Spinal cord (tissue), 10 donors: ENCODE measurements at places on chromosomes 4 and X.

GRCh38 chr4:161252520-161253141 is 911.2 kb downstream of the FSTL5 start:
- no peak for DNase-seq

GRCh38 chrX:153521034-153521433 is 3.6 kb downstream of the ATP2B3 start:
- DNase-seq: peak; percentile 78

DNA sequence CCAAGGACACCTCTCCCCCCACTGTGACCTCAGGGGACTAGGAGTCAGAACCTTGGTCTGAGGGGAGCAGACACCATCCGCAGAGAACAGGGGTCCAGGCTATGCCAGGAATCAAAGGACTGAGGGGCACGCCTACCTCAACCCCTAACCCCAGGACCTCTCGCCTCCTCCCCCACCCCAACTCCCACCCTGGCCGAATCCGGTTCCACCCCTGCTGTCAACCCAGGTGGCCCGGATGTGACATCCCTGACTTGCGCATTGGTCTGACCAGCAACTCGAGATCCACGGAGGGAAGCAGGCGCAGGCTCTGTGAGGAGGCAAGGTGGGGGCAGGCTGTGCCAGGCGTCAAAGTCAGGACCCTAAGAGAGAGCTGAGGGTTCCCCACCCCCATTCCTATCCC is 468 bp upstream of the MAGEA4 start:
- no peak for DNase-seq

DNA sequence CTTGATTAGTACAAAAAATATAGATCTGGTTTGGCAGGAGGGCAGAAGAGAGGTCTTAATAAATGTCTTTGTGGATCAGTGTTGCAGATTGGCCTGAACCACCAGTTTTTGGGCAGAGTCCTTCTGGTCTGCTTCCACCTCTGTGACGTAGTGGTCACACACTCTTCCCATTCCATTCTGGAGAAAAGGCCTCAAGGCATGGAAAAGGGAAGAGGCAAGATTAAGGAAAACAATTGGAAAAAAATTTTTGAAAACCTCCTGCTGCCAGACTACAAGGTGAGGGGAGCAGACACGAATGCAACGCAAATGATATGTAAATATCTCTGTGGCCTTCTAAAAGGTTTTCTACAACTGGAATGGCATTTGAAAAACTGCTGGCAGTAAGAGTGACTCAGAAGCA is 24.3 kb upstream of the FAM47C start:
- no peak for DNase-seq

DNA sequence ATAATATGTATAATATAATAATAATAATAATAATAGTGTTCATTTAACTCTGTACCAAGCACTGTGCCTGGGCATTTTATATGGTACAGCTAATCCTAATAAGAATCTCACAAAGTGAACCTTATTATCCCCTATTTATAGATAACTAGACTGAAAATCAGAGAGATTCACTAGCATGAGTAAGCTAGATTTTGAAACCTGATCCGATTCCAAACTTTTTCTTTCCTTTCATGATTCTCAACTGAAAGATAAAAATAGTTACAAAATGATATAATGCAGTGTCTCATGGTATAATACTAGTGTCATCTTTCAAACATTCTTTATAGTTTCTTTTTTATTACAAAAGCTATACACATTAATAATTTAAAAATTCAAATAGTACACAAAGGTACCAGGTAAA is 55.9 kb upstream of the RNF128 start:
- DNase-seq: no peak

GRCh38 chrX:29941287-29941686 is 274.1 kb upstream of the MAGEB2 start:
- DNase-seq: no peak

DNA sequence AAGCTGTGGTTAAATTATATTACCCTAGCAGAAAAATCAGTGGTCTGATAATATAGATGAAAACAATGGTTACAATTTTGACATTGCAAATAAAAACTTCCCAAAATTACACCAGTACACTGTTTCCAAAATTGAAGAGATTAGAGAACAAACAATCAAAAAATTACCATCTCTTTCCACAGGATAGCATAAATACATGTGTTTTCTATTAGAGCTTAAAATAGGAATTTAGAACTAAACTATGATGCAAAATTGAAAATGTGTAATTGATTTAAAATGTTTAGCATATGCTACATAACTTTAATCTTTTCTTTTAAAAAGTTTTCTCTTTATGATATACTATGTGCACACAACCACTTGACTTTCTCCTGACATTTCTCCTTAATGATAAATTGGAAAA is 6.7 kb downstream of the EDNRA start:
- DNase-seq: no peak

DNA sequence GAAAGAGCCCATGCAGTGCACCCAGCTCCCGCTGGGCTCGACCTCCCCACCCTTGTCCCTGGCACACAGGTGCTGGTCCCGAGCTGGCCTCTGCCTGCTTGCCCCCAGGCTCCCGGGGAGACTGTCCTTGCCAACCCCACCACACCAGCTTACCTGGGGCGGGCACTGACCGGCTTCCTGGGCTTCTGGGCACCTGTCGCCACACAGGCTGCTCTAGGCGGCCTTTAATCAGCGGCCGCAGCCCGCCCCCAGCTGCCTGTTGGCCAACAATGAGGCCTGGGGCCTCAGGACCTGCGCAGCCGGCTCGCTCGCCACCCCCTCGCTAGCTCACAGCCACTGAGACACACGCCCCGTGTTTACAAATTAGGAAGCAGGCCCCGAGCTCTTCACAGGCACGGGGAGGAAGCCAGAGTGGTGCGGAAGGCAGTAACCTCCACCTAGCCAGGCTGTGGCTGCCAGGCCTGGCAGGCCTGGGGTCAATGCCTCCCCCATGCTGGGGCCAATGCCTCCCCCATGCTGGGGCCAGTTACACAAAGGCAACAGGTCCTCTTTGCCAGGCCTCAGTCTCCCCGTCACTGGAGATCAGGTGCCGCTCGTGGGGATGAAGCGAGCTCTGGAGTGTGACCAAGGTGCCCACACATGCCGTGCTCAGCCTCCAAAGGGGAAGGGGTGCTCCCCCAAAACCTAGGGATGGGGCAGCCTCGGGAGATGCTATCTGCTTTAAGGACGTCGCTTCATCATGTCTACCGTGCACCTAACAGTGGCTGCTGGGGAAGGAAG is at the start of gene TREX2:
Gene TREX2, minus strand, starts transcription at position 201 of the 780 bp plus-strand sequence. CDS start 626 bp downstream, outside the sequence.
- no peak for DNase-seq

GRCh38 chr4:101871962-101872676 is 81.6 kb downstream of the BANK1 start:
- no peak for DNase-seq

- DNase-seq: peak; percentile 69
Measured at GRCh38 chrX:110944311-110944750, 148.7 kb upstream of the CHRDL1 start.

- DNase-seq: no peak
Measured at GRCh38 chr4:138918169-138918869, 97.3 kb upstream of the NOCT start.

DNA sequence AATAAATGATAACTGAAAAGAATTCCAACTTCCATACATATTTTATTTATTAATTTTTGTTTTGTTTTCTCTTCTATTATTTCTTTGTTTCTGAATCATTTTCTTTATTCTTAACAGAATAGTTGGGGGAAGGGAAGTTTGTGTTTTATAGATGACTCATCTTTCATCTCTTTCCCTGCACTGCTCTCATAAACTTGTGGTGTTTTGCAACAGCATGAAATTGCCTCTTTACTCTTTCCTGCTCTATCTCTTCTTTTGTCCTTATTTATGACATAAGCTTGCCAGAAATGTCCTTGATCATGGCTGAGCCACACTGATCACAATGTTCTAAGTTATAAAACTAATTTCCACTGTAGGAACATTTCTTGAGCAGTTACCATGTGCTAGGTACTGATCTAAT is 22.3 kb downstream of the QRFPR start:
- DNase-seq: no peak

DNA sequence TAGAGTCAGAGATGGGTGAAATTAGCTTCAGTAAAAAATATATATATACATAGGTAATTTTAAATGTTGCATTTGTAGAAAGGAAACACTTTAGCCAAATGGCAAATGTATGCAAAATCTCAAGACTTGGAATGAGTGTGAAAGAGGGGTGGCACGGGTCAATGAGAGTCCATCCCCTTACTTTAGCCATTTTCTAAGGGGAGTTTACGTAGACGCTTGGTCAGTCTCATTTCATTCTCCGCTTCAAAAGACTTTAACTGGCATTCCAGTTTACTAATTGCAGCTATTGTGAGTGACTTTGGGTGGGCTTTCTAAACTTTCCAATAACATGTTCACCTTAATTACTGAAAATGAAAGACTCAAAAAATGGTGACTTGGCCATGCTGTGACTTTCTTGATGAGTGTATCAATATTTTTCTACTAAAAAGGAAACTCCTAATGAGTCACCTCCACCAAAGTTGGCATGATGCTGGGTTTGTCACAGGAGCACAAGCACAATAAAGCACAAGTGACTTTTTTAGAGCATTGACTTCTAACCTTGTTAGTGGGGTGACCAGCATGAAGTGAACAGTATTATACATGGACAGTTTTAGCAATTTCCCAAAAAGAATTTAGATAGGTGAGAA is 356.0 kb upstream of the RASGEF1B start:
- no peak for DNase-seq

- no peak for DNase-seq
Measured at GRCh38 chr4:80101792-80102116, 28.7 kb upstream of the ANTXR2 start.

GRCh38 chrX:155715141-155715540 is 102.4 kb upstream of the TMLHE start:
- no peak for DNase-seq

- no peak for DNase-seq
Measured at GRCh38 chr4:25020236-25020635, 10.5 kb downstream of the LGI2 start.

DNA sequence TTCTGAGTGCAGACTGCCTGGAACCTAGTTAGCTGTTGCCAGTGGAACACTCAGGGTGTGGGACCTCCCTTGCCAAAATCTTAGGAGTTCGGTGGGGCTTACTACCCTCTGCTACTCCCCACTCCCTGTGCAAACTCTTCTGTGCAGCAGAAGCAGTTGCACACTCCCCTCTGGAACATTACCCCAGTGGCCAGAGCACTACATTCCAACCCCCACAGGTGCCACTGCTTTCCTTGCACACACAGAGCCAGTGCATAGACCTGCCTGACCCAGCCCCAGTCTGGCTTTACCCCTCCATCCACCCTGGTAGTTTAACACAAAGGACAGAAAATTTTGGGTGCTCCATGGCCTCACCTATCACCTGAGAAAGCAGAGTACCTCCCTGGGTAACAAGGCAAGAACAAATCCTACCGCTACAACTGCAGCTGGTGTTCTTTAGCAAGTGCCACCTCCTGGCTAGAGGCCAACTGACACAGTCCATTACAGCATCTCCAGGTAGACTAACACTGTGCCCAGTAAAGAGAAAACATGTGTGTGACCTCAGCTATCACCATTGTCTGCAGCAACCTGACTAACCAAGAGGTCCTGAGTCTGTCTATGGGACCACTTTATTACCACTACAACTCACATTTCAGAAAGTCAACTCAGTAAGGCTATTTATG is 11.5 kb upstream of the RASSF6 start:
- no peak for DNase-seq

- DNase-seq: peak; percentile 54
Measured at GRCh38 chrX:43676971-43677572, 21.0 kb downstream of the MAOA start.

DNA sequence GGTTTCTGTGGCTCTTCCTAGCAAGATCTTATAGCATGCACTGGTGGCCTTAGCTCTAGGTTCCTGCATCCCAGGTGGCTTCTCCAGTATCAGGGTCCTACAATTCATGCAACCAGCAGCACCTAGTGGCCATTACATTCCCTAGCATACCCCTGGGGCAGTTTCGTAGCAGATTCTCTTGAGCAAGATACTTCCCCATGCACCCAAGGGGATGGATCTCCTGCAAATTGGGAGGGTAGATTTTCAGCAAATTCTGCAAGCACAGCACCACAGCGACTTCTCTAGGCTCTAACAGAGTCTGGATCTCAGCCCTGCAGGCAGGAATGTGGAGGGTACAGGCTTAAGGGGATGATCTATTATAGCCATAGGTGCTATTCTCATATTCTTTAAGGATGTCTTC is 13.1 kb upstream of the SLC9B1 start:
- no peak for DNase-seq

DNA sequence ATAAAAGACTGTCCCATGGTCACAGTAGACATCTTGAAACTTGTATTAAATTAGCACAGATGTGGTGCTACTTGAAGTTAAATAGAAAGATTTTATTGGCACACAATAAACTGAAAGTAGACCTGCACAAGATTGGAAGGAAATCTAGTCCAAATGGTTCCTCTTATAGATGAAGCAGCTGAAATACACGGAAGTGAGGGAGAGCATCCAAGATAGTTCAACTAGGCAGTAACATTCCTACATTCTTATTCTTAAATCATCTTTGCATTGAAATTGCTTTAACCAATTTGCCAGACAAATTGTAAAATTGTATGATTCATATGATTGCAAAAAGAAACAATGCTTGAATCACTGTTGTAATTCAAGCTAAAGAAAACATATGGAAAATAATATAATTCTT is 87.6 kb upstream of the VCX3B start:
- DNase-seq: no peak

DNA sequence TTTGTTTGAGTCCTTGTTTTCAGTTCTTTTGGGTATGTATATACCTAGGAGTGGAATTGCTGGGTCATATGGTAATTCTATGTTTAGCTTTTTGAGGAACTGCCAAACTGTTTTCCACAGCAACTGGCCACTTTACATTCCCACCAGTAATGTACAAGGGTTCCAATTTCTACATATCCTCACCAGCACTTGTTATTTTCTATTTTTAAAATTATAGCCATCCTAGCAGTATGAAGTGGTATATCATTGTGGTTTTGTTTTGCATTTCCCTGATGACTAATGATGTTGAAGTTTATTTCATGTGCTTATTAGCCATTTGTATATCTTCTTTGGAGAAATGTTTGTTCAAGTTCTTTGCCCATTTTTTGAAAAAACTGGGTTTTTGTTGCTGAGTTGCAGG is 39.6 kb downstream of the TMEM164 start:
- no peak for DNase-seq

GRCh38 chrX:106957856-106958255 is 37.7 kb downstream of the CLDN2 start:
- no peak for DNase-seq

GRCh38 chrX:119521246-119521645 is 44.0 kb downstream of the STEEP1 start:
- no peak for DNase-seq

DNA sequence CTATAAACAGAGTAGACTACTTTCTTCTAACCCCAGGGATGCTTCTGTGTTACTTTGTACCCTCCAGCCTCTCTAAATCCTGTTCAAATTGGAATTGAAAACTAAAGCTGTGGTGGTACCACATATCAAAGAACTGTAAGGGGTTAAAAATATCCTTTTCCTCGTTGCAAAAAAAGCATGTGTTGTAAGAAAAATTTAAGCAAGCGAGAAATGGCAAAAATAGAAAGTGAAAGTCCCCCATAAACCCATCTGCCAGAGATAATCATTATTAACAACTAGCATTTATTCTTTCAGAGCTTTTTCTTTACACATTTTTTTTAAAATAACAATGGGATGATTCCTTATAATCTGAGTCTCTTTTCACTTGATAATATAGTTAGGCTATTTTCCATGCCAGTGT is 40.6 kb downstream of the TMEM164 start:
- DNase-seq: no peak
